HepG2 (cell line): ENCODE measurements at places on chromosomes 5 and 9. TPM values are rescaled to one million over a fixed set of nuclear protein-coding genes. Genes with fewer than 3 reads are reported as not detected.

SPATA31C1 gene
- not detected in 2 replicates for total RNA-seq

DNA sequence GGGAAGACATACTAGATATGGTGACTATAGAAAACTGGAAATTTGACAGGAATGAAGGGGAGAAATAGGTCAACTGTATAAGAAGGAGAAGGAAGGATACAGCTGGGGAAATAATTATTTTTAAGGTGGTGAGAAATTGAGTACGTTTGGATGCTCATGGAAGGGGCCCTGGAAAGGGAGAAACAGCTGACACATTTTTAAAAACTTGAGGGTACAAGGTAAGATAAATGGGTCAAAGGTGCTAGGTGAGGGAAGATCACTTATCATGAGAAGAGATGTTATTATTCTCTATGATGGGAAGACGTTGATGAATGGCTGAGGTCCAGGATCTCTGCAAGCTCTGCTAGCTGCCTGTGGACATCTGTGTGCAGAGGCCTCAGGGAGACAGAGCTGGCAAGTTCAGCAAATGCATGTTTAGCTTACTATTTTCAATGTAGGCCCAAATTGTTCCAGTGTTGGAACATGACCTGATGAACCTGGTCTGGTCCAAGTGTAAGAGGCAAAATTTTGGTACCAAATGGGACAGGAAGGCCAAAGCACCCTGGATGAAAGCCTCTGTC lies 181.7 kb downstream of the MTRR start:
- H3K36me3 ChIP-seq, result no peaks in the 10 kb centered on the region
- no peaks in the 10 kb centered on the region for H3K4me1 ChIP-seq
- no peak for DNase-seq
- no peak overlapping the region for H3K4me3 ChIP-seq

DNA sequence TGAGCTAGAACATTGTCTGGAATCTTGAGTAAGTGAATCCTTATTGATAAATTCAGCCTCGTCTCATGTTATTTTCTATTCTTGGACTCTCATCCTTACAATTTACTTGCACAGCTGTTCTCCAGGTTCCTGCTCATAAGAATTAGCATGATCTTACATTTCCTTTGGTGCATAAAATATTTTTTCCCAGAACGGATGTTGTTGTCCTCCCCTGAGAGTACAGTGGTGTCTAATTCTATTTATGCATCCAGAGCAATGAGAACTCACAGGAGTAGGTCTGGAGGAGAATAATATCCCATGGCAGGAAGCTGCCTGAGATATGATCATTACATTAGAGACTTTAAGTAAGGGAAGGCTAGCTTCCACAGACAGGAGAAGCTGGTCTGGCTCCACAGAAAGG lies 178.4 kb upstream of the MAST4 start:
- no peaks in the 10 kb centered on the region for H3K4me1 ChIP-seq
- no peaks in the 10 kb centered on the region for H3K36me3 ChIP-seq
- H3K27ac ChIP-seq, result no peak overlapping the region
- no peak for DNase-seq
- H3K27me3 ChIP-seq, result no peaks in the 10 kb centered on the region

DNA sequence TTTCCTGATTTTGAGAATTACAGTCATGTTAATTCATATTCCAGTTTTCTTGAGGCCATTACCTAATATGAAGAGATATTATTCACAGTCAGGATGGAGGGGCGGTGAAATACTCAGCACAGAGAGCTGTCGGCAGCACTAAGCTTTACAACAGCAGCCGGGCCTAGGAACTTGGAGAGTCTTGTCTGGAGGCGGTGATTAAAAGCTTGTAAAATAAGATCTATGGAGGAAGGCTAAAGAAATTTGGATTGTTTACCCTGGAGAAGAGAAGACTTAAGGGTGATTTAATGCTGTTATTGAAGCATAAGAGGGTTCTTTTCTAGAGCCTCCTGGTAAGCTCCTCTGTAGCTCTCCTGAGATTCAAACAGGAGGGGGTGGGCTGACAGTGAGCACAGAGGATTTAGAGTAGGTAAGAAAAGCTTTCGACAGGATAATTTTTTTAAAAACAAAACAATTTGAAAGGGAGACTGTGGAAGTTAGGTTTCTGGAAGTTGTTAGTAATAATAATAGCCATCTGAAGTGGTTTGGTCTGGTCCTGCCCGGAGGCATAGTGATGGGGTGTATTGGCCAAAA lies 406.3 kb upstream of the ADAMTSL1 start:
- DNase-seq, result no peak
- no peak overlapping the region for H3K27ac ChIP-seq
- no peaks in the 10 kb centered on the region for H3K27me3 ChIP-seq

GRCh38 chr5:16883176-16883575 lies 52.9 kb downstream of the MYO10 start:
- H3K4me3 ChIP-seq, result no peak overlapping the region
- no peak overlapping the region for H3K27ac ChIP-seq
- no peak for DNase-seq
- H3K36me3 ChIP-seq, result no peaks in the 10 kb centered on the region
- H3K27me3 ChIP-seq, result no peaks in the 10 kb centered on the region

GPRIN1 gene
- 2.0 and 2.1 TPM in 2 replicates for total RNA-seq

GRCh38 chr5:58135571-58136335 lies 324.1 kb downstream of the PLK2 start:
- no peak overlapping the region for H3K27ac ChIP-seq
- no peaks in the 10 kb centered on the region for H3K36me3 ChIP-seq
- no peak overlapping the region for H3K4me3 ChIP-seq
- no peak for DNase-seq
- H3K4me1 ChIP-seq, result no peaks in the 10 kb centered on the region
